Amygdala (tissue), 56 donors: ENCODE measurements at places on chromosomes 1 and 21.

DNA sequence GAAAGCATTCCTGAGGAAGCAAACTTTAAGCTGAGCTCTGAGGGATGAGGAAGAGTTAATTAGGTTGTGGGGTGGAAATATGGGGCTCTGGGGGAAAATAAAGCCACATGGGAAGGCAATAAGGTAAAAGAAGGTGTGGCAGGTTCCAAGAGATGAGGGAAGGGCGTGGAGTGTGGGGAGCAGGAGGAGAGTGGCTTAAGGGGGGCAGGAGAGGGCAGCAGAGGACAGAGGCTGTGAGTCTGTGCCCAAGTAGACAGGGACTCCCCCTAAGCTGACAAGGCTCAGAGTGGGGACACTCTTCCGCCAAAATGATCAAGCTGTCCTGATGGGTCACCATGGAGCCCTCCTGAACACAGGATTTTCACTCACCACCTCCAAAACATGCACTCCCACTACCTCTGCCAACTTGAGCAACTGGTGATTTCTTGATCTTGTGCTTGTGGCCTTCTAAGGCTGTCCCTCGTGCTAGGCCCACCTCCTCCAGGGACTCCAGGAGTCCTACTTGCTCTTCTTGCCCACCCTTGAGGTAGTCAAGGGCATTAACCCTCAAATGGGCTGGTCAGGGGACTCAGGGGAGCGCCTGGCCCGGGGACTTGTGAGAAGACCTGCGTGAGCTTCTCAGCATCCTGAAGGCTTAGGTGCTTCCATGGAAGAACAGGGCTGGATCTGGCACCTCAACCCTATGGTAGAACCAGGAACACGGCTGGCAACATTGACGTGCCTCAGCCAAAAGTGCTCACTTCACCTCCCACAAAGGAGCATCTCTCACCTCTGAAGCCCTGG, 23.4 kb downstream of the DMAP1 start:
- no peak for DNase-seq

DNA sequence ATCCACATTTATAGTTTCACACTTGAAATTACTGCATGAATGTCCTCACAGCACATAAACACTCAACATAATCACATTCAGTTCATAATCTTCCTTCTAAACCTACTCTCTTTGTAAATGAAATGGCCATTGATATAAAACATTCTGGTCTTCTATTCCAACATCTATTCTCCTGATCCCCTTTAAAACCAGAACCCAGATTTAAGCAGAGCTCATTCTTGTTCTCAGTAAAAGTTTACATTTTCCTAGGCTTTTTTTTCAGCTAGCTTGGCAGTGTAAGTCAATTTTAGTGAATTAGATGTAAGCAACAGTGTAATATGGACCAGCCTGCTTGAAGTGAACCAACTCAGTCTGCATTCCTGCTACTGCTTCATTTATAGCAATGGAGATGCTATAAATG, 460.7 kb upstream of the RGS18 start:
- DNase-seq, result no peak

DNA sequence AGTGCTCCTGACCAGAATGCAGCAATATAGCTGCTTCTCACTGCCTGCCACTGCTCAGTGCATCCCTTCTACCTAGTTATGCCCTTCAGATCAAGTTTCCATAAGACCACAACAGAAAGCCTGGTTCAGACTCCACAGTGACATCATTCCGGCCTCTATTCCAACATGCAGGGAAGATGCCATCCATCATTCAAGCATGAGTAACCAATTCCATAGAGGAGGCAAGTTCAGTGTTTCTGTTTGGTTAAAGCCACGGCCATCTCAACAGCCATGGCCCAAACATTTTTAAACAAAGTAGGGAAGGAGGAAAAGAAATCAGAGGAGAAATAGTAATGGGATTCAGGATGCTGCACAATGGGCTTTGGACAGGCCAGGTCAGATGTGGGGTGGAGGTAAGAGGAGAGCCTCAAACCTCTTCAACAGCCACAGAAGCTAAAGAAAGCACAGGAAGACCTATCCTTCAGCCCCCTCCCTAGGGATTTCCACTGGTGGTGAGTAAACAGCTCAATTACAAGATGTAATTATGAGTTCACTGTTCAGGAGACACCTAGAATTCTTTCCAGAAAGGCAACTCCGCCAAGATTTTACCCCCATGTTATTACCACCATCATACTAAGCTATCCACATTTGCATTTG, 484.9 kb downstream of the SETD4 start:
- DNase-seq, result no peak

- peak; percentile 90 for DNase-seq
These were observed 134.0 kb downstream of the FAM78B start for GRCh38 chr1:166032572-166033371.

GRCh38 chr21:29920938-29921337, 18.9 kb downstream of the GRIK1 start:
- DNase-seq, result no peak

DNA sequence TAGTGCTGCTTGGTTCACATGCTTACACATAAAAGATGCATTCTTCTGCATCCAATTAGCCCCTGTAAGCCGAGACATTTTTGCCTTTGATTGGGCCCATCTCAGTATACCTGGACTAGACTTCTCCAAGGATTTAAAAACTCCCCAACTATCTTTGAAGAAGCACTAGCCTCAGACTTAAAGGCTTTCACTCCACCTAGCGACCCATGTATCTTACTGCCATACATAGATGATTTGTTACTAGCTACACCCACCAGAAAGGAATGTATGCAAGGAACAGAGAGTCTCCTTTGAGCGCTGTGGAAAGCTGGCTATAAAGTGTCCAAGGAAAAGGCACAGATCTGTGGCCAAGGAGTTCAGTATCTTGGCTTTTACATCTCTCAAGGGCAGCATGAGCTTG, 91.7 kb downstream of the LIPI start:
- DNase-seq, result no peak

GRCh38 chr1:158506369-158506987, 34.5 kb downstream of the OR10R2 start:
- DNase-seq, result no peak

GRCh38 chr1:109112056-109112651, 1.8 kb upstream of the ELAPOR1 start:
- no peak for DNase-seq

GRCh38 chr1:175073061-175073460, 5.4 kb downstream of the TNN start:
- no peak for DNase-seq

DNA sequence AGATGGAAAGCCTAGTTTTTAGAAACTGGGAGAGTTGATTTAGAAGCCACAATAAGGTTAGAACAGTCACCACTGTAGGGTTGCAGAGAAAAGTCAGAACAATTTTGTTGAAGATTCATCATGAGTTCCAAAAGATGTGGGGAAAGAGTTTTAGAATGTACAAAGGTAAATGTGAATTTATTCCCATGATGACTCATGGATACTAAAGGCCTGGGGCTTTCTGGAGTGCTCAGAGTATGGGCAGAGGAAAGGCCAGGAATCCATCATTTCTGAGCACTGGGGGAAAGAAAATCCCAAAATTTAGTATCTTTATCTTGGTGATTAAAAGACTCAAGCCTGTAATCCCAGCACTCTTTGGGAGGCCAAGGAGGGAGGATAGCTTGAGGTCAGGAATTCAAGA, 17.8 kb downstream of the YBX1 start:
- no peak for DNase-seq

DNA sequence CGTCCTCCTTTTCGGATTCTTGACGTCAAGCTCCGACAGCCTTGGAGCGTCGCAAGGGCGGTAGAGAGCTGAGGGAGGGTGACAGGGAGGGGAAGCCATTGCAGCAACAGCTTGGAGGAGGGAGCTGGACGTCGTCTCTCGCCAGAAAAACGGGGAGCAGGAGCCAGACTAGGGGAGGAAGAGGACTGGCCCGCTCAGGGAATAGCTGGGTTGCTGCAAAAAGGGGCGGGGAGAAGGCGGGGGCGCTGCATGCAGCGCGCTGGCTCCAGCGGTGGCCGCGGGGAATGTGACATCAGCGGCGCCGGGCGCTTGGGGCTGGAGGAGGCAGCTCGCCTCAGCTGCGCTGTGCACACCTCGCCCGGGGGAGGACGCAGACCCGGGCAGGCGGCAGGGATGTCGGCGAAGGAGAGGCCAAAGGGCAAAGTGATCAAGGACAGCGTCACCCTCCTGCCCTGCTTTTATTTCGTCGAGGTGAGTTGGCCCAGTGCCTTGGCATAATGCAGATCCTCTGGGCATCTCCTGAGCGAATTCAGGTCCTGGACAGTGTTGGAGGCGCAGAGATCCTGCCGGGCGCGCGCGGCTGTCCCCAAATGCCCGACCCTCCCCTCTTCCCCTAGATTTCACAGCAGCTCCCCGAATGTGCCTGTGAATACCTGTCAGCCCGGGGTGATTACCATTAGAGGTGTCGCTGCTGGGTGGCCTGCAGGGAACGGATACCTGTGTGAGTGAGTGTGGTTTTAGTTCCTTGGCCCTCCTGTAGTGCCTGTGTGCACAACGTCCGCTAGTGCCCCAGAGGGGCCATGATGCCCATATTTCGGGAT, at the start of gene PLPPR4:
PLPPR4 (plus strand) TSS at position 292 of the 821 bp plus-strand sequence; CDS start at position 394, 102 bp downstream.
- DNase-seq, result peak; percentile 22

GRCh38 chr1:192266645-192267044, 50.1 kb upstream of the RGS21 start:
- DNase-seq, result no peak

DNA sequence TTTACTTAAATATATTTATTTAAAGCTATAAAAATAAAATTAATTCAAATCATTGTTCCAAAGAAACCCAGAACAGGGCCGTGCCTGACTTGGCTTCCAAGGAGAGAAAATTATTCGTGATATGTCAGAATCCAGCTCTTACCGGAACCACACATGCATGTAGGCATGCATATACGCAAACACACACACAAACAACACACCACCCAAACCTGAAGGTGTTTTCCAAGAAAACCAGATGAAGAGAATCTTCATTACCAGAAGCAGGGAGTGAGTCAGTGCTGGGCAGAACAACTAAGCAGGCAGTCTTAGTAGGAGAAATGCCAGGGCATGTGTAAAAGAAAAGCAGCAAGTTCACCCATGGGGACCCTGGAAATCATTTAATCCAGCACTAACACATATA, 432.0 kb upstream of the BEND5 start:
- no peak for DNase-seq

- no peak for DNase-seq
These were observed 126.9 kb upstream of the C1orf174 start for GRCh38 chr1:4027008-4027407.

DNA sequence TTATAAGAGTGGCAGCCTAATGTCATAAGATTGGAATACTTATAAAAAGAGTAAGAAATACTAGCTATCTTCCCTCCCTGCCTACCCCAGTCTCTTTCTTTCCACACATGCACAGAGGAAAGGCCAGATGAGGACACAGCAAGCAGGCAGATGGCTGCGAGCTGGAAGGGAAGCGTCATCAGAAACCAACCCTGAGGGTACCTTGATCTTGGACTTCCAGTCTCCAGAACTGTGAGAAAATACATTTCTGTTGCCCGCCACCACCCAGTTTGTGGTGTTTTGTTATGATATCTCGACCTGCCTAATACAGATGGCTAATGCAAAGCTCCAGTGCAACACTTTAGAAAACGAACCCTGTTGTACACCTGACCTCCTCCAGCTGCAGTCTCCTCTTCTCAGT, 2.3 kb upstream of the OR2C3 start:
- no peak for DNase-seq

DNA sequence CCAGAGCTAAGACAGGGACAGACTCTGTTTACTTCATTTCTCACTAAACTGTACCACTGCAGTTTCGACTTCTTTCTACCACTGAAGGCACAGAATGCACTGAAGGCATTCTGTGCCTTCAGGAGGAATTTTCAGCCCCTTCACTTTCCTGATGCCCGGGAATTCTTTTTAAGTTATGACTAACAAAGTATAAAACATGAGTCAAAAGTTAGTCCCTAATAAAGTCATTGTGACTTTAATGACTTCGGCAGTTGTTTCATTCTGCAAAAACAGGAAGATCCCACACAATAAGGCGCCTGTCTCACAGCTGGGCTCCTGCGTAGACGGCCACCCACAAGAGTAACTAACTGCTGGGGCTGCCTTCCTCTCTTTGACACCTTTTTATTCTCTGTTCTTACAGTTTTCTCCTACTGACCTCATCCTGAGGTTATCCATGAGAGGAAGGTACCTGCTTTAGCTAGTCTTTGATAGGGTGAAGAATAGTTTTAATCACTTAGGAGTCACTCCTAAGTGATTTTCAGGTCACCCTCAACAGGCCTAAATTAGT, 183.9 kb upstream of the SGIP1 start:
- DNase-seq, result no peak

GRCh38 chr1:34776911-34777310, 4.1 kb upstream of the GJB3 start:
- DNase-seq, result no peak

DNA sequence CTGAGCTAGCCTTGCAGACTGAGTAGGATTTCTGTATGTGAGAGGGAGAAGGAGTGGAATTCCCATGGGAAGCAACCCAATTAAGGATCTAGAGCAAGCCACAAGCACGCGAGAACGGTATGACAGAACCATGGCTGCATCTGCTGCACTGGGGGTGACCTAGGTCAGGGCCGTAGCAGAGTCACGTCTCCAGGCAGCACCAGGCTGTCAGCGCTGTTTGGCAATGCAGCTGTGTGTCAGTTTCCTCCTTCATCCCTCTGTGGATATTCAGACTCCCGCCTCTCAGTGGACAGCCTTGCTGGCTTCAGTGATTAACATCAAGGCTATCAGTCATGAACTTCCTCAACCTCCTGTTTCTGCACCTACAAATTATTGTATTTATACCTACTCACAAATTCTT, 118.1 kb upstream of the PPP2R5A start:
- DNase-seq, result no peak

DNA sequence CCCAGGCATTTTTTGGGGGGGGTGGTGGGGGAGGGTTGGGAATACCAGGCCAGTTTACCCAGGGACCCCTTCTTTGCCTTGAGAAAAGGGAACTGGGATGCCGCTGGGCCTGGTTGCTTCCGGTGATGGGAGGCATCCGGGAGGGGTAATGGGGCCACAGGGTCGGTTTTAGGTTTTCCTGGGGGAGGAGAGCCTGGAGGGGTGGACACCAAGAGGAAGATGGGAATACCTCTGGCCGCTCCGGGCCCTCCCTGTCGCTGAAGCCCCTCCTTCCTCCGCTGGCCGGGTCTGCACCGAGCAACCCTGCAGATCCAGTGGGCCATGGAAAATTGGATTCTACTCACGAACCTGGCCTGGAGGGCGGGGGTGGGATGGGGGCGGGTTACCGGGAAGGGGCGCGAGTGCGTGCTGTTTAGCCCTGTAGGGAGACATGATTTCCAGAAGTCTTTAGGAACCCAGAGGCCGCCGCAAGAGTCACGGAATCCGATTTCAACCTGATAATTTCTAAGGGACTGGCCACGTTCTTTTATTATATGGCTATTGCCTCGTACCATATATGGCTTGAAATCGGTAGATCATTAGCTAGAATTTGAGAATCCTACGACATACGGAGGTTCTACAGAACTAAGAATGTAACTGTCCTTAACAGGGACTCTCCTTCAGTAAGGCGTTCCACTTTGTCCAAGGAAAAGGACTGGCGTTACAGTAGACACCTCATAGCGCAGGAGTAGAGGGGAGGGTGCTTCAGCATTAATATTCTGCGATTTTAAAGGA, 749 bp downstream of the AKIRIN1 start:
- peak; percentile 31 for DNase-seq

DNA sequence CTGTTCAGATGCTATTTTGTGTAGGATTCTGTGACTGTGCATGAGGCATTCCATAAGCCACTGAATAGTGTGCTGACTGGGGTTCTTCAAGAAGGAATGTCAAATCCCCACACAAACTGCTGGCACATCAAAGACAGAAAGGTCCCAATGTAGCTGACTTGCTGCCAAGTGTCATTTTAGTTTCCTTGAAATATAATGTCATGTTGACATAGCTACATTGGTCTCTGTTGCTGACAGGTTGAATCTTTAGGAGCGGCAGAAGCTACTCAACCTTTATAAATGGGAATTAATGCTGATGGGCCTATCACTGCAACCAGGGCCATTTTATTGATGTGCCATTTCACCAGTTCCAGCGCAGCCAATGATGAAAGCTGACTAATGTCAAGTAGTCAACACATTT, 1110.7 kb upstream of the B3GALT2 start:
- no peak for DNase-seq
